T-helper 1 cell treated with Interleukin-12 subunit alpha and Interleukin-12 subunit beta and Interleukin-4 antibody, amounts not matched to agents 30 ng/mL and 1 ng/mL, for 36 hours (primary cell): ENCODE measurements at places on chromosomes 2 and 18. TPM values are rescaled to one million over a fixed set of nuclear protein-coding genes. Genes with fewer than 3 reads are reported as not detected.

ADRA2B gene
- 0.05 and 0.07 TPM in 2 replicates for total RNA-seq

IL1F10 gene
- not detected in 2 replicates for total RNA-seq

PFN4 gene
- 0.29 TPM in 1 of 2 replicates, not detected in the other for total RNA-seq

TGIF1 gene
- 11.6 and 14.1 TPM in 2 replicates for total RNA-seq

MOGAT1 gene
- not detected in 2 replicates for total RNA-seq

FOXI3 gene
- total RNA-seq, result not detected in 2 replicates

TOGARAM2 gene
- 4.3 and 6.4 TPM in 2 replicates for total RNA-seq

LONRF2 gene
- total RNA-seq, result 0.54 and 0.56 TPM in 2 replicates

VSNL1 gene
- total RNA-seq, result not detected in 2 replicates

USP34 gene
- total RNA-seq, result 106 and 117 TPM in 2 replicates

ZNF804A gene
- not detected in 2 replicates for total RNA-seq

RPE gene
- 46.5 and 48.6 TPM in 2 replicates for total RNA-seq
